ENCODE measurements at places on chromosomes 1 and 21. TPM values are rescaled to one million over a fixed set of nuclear protein-coding genes. Genes with fewer than 3 reads are reported as not detected.

Gene CELSR2
- 5.7 TPM for total RNA-seq

Gene ZNF683
- total RNA-seq, result not detected

Gene SPATA21
- 0.05 TPM for total RNA-seq

Gene KIF2C
- 41.8 TPM for total RNA-seq

Gene MYBPHL
- not detected for total RNA-seq

Gene CYP4X1
- total RNA-seq, result 0.04 TPM

Gene KRTAP7-1
- not detected for total RNA-seq
